EH (cell line): ENCODE measurements at places on chromosomes 4 and X.

- DNase-seq: peak; percentile 86
Observed at GRCh38 chr4:138507522-138507921, 265.4 kb upstream of the SLC7A11 start.

GRCh38 chrX:69968950-69969349 lies 80.8 kb downstream of the AWAT2 start:
- no peak for DNase-seq

GRCh38 chrX:53813670-53814440 lies 127.3 kb upstream of the HUWE1 start:
- DNase-seq: no peak

- peak; percentile 53 for DNase-seq
Observed at GRCh38 chr4:133320576-133321170, 171.6 kb downstream of the PCDH10 start.

DNA sequence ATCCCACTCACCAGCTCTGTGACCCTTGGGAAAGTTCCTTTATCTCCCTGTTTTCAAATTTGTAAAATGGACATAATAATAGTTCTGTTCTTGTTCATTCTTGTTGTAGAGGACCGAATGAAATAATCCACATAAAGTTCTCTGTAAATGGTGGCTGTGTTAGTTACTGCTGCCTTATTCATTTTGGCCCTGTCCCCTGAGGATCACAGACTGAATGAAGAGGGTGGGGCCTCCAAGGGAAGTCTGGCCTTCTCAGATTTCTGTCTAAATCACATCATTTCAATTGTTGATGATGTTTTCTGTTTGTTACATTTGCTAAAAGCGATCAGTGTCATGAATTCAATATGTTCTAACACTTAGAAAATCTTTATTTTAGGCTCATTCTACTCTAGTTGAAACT lies 117.9 kb downstream of the PPEF1 start:
- no peak for DNase-seq

- no peak for DNase-seq
Observed at GRCh38 chr4:37910091-37910486, 19.2 kb downstream of the TBC1D1 start.

DNA sequence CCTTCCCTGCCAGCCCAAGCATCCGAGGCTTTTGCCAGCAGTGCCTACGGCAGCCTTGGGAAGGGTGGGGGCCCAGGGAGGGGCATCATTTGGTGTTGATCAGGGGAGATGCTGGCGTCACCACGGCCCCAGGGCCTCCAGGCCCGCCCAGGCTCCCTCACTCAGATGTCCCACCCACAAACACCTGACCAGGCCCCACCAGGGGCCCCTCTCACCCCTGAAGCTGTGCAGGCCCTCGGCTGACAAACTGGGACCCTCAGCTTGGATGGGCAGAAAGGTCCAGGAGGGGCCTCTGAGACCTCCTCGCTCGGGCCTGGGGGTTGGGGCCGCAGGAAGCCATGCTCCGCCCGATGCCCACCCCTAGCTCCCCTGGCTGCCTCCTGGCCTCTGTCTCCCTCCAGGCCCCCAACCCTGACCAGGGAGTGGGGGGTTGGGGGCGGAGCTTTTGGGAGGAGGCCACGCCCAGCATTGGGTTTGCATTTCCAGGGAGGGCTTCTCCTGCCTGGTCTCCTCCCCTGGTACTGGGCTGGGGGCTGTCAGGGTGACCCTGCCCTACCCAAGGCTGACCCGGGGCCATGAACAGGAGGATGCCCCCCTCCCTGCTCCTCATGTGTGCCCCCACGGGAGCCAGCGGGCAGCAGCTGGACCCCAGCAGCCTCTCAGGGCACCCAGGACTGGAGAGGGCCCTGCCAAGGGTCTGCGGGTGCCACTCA lies 33.4 kb upstream of the SPON2 start:
- DNase-seq: no peak

DNA sequence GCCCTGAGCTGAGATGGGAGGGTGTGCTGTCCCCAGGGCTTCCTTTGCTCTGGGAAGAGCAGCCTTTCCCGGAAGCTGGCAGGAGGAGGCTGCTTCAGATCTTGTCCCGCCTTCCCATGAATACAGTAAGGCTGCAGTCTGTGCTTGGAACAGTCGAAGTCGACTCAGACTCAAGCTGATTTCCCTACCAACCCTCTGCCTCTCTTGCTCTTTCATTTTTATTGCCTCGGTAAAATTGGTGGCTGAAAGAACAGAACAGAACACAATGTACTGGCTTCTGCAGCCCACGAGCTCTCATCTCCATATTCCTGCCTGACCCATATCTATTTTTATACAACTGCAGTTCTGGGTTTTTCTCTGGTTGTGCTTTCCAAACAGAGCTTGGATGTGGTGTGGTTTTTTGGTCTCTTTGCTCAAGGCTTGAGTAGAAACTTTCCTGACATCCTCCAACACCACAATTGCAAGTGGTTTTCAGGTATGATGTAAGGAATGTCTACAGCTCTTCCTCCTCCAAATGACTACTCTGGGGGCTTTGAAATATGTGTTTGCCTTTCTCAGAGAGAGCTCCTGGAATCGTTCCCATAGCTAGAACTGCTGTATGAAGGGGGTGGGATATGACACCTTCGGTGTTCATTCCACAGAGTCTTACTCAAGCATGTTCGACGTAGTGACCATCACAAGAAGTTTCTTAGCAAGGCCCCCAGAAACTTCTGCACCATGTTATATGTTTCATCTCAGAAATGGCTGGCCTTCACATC lies 61.3 kb downstream of the ENPP6 start:
- no peak for DNase-seq

DNA sequence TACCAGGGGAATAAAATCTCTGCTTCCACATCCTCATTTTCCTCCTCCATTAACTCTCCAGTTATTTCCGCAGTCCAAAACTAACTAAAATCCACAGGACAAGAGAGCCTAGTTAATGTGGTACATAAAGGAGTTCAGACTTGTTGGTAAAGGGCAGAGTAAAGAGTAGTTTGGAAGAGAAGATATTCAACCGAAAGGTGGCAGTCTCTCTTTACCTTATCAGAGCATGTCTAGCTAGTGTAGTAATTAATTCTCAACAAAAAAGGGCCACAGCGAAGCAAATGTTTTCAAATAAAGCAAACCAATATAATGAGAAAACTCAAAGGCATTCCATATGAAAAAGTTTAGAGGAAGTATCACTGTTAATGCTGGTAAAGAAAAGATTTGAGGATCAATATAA lies 286.5 kb downstream of the GLUD2 start:
- DNase-seq: no peak

DNA sequence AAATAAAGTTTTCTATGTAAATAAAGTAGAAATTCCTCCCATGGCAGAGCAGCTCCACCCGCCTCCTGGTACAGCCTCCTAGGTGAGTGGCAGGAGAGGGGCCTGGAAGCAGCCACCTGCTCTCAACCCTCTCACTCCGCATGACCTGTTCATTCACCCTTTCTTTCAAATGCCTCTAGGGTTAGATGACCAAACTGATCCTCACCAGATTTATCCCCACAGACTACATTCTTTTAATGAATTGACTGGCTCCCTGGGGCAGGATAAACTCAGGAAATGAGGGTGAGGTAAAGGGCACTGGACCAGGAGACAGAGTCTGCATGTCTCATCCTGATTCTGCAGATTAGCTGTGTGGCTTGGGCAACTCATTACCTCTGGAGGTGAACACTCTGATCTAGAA lies 32.6 kb upstream of the NKX6-1 start:
- DNase-seq: peak; percentile 3

GRCh38 chrX:11105080-11105479 lies 6.1 kb upstream of the HCCS start:
- peak; percentile 49 for DNase-seq

DNA sequence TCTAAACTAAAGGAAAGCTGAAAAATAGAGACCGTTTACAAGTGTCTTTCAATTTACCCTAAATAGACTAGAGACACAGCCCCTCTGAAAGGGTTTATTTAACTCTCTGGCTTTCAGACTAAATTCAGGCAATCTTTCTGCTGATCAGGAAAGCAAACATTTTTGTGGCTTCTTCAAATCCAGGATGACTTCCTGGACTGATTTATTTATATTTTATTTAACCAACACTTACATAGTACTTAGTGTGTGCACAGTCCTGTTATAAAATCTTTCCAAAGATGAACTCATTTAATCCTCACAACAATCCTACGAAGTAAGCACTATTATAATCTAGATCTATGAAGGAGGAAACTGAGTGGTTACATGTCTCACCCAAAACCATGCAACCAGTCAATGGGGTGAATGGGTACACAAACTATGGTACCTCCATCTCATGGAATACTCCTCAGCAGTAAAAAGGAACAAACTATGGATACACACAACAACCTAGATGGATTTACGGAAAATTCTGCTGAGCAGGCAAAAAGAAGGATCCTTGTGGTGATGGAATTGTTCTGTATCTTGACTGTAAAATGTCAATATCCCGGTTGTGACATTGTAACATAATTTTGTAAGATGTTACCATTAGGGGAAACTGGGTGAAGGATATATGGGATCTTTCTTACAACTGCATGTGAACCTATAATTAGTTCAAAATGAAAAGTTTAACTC lies 64.1 kb upstream of the MAMLD1 start:
- peak; percentile 46 for DNase-seq

- DNase-seq: peak; percentile 58
Observed at GRCh38 chr4:6761649-6762615, 20.6 kb upstream of the KIAA0232 start.

DNA sequence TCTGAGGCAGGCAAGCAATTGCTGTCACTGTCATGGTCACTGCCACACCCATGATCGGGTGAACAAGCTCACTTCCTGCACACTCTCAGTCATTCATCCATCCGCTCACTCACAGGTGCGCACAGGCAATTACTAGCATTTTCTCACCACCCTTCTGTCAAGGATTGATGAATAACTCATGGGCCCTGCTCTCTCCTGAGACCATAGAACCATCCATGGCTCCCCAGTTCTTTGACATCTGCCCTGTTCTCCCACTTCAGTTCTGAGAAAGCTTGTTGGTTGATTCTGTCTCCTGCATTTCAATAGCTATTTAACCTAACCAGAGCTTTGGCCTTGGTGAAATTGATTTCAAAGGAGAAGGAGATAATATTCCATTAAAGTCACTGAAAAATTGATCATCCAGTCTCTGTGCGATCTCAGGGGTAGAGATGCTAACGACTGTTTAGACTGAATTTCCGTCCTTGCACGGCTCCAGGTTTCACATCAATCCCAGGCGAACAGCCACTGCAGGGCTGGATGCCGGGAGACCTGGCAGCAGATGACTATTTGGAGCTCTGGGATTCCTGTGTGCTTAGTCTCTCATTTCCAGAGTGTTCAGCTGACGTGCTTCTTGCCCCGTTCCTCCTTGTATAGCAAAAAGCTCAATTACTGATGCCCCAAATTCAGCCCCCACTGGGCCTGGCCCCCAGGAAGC lies 36.9 kb upstream of the ADRA2C start:
- DNase-seq: peak; percentile 49

GRCh38 chr4:143667461-143667860 lies 33.0 kb downstream of the FREM3 start:
- peak; percentile 2 for DNase-seq

GRCh38 chr4:75107755-75108612 lies 175.1 kb downstream of the PARM1 start:
- DNase-seq: no peak

GRCh38 chrX:39665830-39666518 lies 431.8 kb downstream of the BCOR start:
- peak; percentile 63 for DNase-seq

GRCh38 chrX:40153345-40154249 lies 55.8 kb upstream of the BCOR start:
- DNase-seq: peak; percentile 56

DNA sequence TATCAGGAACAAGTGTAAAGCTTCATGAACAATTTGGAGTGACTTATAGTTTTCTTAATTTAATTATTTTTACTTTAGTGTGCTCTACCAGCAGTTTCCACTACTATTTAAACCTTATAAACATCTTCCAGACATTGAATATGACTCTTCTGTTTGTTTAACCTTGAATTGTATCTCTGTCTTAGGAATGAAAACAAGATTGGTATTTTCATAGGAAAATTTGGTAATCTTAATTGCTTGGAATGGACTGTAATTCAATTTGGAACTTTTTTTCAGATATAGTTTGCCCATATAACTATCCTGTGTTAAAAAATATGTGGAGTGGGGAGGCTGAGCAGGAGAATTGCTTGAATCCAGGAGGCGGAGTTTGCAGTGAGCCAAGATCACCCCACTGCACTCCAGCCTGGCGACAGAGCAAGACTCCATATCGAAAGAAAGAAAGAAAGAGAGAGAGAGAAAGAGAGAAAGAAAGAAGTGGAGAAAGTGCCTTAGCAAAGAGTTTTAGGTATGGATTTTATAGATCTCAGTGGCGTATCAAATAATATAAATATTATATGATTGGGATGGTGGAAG lies 242.4 kb downstream of the BMPR1B start:
- no peak for DNase-seq

GRCh38 chrX:118207831-118208453 lies 91.3 kb upstream of the KLHL13 start:
- no peak for DNase-seq

GRCh38 chr4:185128272-185129119 lies 14.6 kb upstream of the SLC25A4 start:
- peak; percentile 20 for DNase-seq

GRCh38 chr4:125719987-125720386 lies 405.2 kb downstream of the FAT4 start:
- no peak for DNase-seq

- no peak for DNase-seq
Observed at GRCh38 chrX:63765712-63766111, 19.3 kb downstream of the ARHGEF9 start.

DNA sequence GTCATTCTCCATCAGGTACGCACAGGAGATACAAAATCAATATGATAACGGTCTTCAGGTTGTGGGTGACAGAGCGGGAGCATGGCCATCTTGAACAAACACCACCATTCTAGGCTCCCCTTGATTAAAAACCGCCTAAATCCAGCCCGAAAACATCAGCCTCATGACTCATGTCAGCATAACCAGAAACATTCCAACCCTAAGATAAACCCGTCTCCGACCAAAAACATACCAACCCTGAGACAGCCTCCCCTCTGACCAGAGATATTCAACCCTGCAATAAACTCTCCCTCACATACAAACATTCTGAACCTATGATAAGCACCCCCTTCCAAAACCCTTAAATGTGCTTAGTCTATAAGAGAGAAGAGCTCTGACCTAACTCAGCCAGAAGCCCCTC lies 157.9 kb downstream of the DHRSX start:
- DNase-seq: peak; percentile 91

- peak; percentile 15 for DNase-seq
Observed at GRCh38 chr4:126268106-126268505, 953.4 kb downstream of the FAT4 start.

GRCh38 chr4:166846939-166847338 lies 387.4 kb downstream of the SPOCK3 start:
- DNase-seq: no peak

GRCh38 chr4:38979081-38979480 lies 53.1 kb downstream of the TMEM156 start:
- DNase-seq: no peak

DNA sequence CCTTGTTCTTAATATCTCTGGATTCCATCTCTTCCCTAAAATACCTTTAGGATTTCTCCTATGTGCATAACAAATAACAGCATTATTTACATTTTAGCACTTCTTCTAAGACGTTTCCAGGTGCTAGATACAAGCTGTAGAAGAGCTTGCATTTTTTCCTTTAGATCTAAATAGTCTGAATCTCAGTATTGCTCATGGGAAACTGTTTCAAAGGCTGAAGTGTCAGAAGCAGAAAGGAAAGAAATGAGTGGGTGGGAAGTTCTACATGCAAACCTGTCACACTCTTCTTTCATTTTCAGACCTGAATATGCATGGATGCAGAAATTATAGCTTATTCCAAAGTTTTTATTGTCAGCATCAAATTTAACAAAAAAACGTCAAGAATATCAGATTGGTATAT lies 41.8 kb downstream of the FGF13 start:
- DNase-seq: no peak

- DNase-seq: peak; percentile 29
Observed at GRCh38 chrX:44580466-44580865, 37.8 kb upstream of the FUNDC1 start.
